ENCODE measurements at places on chromosomes 2 and 18.

DNA sequence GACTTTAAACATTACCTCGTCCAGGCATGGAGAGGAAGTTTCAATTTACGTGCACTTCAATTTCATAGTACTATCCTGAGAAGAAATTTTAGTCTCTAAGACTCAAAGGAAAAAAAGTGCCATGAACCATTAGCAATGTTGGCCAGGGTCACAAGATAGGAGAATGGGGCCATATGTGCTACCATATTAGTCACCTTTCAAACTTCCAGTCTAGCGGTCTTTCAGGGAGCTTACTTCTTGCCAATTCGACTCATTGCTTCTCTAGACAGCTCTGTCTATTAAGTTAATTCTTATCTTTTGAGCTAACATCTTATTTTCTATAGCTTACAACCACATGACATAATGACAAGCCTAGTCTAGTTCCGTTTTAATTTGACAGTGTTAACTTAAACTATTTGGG, 129.1 kb downstream of the ANKRD44 start:
- DNase-seq, result no peak

- no peak for DNase-seq
Measured at GRCh38 chr2:184119989-184120800, 478.1 kb upstream of the ZNF804A start.

- no peak for DNase-seq
Measured at GRCh38 chr18:8742387-8743361, 37.3 kb downstream of the MTCL1 start.

DNA sequence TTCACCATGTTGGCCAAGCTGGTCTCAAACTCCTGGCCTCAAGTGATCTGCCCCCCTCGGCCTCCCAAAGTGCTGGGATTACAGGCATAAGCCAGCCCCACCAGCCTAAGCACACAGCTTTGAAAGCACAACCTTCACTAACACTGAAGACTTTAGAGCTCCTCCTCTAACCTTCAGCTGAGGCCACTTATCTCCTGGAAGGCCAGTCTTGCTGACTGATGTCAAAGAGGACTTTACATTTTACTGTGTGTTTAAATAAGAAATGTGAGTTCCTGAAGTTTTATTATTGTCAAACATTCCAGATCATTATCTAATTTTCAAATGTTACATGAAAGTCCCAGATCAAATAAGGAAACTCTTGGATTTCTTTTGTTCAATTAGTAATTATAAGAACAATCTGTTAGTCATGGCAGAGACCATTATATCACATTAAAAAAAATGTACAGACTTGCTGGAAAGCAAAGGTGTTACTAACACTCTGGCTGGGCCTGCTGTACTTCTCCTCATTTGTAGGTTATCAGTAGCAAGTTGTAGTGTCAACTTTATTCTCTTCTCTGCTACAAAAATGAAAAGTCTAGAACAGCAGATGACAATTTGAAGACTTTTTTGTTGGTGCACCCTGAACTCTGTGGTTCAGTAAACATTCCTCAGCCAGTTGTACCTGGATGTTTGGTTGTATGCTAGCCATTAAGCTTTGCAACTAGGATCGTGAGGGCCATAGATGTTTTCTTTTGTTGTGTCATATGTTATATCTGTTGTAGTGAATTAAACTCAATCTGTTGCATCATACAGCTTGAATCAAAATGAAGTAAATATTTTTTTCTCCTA, 80.0 kb downstream of the AOX1 start:
- no peak for DNase-seq

- no peak for DNase-seq
Measured at GRCh38 chr2:55985406-55985805, 61.8 kb upstream of the EFEMP1 start.

DNA sequence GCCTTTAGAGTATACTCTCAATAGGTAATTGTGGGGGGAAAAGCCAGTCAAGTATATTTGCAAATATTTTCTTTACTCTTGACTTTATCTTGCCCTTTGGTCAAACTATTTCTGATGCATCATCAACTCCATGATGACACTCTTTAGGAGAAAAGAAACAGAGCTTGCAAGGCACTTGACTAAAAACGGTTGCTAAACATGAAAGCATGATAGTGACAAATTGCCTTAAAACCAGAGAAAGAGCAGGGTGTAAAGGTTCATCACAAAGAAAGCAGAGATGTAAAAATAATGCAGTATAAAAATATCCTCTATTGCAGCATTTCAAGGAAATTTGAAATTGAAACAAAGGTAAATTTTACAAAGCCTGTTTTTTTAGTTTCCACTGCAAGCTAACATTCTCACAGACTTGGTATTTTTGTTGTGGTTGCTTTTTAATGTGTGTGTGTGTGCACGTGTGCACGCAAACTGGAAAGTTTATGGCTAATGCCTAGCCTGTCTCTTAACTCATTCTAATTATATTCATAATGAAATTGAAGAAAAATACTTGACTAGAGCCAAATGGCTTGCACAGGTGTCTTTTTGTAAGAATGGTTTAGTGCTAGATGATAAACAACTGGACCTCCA, 503.6 kb downstream of the ARHGAP15 start:
- DNase-seq, result no peak

DNA sequence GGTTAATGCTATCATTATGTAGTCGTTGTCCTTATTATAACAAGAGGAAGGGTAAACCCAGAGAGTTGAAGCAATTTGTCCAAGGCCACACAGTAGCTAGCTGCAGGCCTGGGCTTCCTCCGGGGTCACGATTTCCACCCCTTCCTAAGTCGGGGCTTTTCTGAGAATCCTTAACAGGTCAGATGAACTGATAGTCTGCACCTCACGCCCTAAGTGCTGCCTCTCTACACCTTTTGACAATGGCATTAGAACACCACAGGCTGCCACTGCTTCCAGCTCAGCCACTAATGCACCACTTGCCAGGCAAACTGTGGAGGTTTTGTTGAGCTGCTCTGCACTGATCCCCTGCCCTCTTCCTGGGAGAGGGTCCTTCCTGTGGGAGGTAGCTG, 37.7 kb downstream of the FOSL2 start:
- no peak for DNase-seq

- DNase-seq, result no peak
Measured at GRCh38 chr18:49025426-49025766, 74.6 kb upstream of the SMAD7 start.

GRCh38 chr18:24181806-24182205, 42.9 kb downstream of the CABYR start:
- DNase-seq, result no peak

DNA sequence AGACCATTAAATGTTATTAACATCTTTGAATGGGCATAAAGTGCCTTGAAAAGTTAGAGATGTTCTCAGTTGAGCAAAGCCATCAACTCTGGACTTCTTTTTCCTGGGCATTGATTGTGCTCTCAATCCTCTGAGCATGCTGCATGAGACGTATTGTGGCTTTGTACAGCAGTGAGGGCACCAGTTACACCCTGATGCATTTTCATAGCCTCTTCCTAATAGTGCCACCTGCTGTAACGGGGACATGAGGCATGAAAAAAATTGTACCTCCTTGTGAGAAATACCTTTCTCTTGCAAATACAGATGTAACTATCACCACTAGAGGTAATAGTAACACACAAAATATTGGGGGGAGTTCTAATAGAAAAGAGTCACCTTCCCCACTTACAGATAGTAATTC, 697.5 kb downstream of the TMEM182 start:
- no peak for DNase-seq

DNA sequence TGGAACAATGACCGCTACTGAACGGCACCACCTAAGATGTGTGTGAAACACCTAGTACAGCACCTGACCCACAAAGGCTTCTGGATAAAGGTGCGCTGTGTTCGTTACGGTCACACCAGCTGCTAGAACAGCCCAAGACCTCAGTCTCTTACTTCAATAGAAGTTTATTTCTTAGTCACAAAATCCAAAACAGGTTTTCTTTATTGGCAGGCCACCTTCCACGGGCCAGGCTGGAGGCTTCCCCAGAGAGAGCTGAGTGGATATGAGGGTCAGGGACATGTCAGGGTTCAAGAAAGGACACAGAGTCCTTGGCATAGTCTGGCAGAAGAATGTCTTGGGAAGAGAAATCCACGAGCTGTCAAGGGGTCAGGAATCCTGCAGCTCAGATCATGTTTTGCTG, 92.2 kb downstream of the COL6A3 start:
- DNase-seq, result no peak

DNA sequence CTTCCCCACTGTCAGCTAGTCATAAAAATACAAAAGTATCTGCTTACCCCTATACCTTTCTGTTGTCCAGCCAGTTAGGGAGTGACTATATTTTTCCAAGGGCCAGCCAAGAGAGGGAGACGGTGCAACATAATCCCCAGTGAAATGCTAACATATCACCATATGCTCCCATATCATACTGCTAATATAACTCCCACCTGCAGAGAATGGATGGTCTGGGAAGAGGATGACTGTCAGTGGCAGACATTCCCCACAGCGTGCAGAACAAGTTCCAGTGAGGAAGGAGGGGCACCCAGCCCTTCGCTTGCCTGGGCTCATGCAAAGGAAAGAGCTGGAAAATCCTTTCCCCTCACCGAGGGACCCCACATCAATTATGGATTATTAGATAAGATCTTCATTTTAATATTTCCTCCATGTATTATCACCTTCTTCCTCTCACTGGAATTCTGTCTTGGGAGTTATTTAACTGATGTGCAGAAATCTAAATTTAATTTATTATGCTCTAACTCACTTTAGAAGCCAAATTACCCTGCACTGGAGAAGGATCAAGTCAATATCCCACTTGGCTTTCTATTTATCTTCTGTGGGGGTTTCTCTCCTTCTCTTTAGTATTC, 135.6 kb downstream of the GALNT14 start:
- no peak for DNase-seq

- DNase-seq, result no peak
Measured at GRCh38 chr2:210630873-210631560, 74.6 kb downstream of the CPS1 start.

GRCh38 chr2:225763711-225764110, 364.2 kb downstream of the NYAP2 start:
- DNase-seq, result no peak

- DNase-seq, result peak; percentile 89
Measured at GRCh38 chr2:72833084-72833714, 7.4 kb upstream of the EXOC6B start.

DNA sequence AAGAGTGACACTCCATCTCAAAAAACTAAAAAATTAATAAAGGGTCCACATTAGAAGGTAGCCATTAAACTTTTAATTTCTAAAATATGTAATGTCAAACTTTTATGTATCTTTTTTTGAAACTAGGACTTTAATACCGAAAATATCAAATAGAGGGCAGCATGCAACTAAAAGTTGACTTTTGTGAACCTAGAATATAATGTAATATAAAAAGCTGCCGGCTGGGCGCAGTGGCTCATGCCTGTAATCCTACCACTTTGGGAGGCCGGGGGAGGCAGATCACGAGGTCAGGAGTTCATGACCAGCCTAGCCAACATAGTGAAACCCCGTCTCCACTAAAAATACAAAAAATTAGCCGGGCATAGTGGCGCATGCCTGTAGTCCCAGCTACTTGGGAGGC, 62.8 kb downstream of the INO80D start:
- no peak for DNase-seq

- no peak for DNase-seq
Measured at GRCh38 chr18:23540867-23541266, 37.6 kb downstream of the RMC1 start.

GRCh38 chr2:119025013-119025412, 83.0 kb downstream of the MARCO start:
- no peak for DNase-seq

- DNase-seq, result no peak
Measured at GRCh38 chr2:43114210-43114609, 112.2 kb downstream of the ZFP36L2 start.

DNA sequence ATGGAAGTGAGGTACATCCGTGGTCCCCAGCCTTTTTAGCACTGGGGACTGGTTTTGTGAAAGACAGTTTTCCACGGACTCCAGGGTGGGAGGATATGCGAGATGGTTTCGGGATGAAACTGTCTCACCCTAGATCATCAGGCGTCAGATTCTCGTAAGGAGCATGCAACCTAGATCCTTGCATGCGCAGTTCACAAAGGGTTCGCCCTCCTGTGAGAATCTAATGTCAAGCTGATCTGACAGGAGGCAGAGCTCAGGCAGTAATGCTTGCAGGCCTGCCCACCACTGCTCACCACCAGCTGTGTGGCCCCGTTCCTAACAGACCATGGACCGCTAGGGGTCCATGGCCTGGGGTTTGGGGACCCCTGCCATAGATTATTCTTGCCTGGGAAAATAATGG, 11.6 kb downstream of the B3GNT2 start:
- DNase-seq, result no peak

Measured in CMK (cell line).